GM12865 (cell line): ENCODE measurements at places on chromosomes 1 and 21.

DNA sequence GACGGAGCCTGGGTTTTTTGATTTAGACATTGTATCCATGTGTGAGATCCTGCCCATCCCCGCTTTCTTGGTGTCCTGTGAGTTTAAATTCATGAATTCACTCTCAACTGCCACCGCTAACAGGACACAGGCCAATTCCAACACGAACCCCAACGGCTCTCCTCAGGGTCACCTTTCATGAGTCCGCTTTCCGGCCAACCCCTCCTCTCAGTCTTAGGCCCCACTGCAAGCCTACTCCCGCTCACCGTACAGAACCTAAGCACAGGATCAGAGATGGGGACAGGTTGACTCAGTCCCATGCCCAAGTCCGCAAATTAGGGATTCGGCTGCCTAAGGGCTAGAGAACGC is 238 bp upstream of the SCP2 start:
- no peak for DNase-seq

DNA sequence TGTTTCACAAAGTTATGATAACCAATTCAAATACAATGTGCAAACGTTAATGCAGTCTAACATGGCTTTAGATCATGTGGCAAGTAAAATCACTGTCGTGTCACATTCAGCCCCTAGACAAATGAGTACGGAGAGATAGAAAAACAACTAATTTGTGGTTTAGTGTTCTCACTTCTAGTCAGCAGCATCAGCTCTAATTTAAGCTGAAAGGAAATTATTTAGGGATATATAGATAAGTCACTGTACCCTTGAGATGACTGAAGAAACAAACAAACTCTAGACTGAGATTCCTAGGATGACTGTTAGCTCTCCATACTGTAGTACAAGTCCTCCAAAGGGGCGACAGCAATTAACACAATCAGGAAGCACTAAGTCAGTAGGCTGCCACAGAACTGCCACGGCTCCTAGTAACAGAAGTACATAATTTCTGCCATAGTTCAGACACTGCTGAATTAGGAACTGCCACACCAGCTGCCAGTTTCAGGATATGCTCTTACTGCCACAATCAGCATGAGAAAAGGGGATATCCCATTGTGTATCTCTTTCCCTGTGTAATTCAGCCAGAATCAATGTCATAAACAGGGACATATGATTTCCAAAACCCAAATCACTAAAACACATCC is 150.4 kb upstream of the NEGR1 start:
- DNase-seq: peak; percentile 41

- DNase-seq: no peak
Observed at GRCh38 chr1:22557341-22557950, 5.8 kb upstream of the EPHA8 start.

DNA sequence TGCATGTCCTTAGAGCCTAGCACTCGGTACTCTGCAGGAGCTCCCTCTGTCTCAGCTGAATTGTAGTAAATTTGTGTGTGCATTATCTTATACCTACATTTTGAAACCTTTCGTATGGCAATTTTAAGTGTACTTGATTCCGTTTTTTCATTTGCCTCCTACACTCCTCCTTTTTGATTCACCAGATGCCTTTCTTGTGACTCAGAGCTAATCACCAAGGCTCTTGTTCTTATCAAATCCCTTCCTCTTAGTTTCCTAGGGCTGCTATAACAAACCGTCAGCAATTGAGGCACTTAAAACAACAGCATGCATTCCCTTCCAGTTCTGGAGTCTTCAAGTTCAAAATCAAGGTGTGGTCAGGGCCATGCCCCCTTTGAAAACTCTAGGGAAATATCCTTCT is 261.0 kb downstream of the ASTN1 start:
- no peak for DNase-seq

DNA sequence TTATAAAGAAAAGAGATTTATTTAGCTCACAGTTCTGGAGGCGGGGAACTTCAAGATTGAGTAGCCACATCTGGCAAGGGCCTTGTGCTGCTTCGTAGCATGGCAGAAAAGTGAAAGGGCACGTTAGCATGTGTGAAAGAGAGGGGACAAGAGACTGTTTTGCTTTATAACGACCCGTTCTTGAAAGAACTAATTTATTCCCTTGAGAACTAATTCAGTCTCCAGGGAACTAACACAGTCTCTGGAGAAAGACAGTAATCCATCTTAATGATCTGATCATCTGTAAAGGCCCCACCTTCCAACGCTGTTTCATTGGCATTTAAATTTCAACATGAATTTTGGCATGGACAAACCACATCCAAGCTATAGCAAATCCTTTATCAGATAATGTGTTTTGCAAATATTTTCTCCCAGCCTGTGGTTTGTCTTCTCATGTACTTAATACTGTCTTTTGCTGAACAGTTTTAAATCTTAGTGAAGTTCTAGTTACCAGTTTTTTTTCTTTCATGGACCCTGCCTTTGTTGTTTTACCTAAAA is 26.1 kb downstream of the MTR start:
- no peak for DNase-seq

- DNase-seq: no peak
Observed at GRCh38 chr1:116308276-116308675, 64.8 kb upstream of the ATP1A1 start.

DNA sequence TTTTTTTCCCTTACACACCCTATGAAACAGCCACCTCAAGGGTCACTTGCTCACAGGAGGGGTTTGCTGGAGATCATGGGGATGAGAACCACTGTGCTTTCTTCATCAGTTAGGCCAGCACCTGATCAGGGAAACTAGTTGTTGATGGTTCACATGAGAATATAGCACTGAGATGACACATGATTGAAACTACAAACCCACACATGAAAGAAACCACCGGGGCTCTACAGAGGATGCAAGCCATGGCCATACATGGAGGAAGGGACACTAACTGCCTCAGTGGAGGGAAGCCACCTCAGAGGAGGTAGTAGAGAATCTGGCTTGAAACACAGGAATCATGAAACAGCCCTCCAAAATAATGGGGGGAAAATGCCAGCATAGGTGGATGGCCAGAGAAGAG is 63.2 kb downstream of the PRKAB2 start:
- DNase-seq: peak; percentile 47

DNA sequence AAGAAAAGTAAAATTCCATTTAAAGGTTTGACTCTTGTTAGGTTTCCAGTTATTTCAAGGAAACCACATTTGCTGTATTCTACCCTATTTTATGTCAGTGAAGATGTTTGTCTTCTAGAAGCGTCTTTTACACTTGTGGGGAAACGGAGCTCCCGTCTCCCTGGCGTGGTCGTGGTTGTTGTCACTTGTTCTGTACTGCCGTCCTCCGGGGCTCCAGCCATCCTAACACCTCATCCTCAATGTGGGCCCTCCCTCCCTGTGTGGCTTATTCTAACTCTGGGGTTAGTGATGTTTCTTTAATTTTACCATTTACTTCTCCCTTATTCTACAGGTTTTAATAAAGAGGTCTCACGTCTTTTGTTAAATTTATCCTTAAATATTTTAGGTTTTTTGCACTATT is 52.7 kb upstream of the DIP2A start:
- DNase-seq: no peak

DNA sequence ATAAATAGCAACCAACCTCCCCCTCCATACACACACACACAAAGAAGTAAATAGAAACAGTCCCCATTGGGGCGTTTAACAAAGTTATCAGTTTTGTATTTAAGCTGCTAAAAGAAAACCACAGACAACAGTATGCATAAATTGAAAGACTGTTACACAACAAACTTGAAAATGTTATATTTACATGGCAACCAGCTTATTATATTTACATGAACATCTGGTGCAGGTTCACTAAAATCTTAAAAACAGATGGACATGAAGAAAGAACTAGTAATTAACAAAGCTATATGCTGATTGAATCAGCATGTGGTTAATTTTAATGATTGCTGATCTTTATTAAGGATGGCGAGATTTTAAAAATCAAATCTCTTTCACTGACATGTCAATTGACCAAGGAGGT is 384.7 kb downstream of the LRRIQ3 start:
- DNase-seq: no peak

DNA sequence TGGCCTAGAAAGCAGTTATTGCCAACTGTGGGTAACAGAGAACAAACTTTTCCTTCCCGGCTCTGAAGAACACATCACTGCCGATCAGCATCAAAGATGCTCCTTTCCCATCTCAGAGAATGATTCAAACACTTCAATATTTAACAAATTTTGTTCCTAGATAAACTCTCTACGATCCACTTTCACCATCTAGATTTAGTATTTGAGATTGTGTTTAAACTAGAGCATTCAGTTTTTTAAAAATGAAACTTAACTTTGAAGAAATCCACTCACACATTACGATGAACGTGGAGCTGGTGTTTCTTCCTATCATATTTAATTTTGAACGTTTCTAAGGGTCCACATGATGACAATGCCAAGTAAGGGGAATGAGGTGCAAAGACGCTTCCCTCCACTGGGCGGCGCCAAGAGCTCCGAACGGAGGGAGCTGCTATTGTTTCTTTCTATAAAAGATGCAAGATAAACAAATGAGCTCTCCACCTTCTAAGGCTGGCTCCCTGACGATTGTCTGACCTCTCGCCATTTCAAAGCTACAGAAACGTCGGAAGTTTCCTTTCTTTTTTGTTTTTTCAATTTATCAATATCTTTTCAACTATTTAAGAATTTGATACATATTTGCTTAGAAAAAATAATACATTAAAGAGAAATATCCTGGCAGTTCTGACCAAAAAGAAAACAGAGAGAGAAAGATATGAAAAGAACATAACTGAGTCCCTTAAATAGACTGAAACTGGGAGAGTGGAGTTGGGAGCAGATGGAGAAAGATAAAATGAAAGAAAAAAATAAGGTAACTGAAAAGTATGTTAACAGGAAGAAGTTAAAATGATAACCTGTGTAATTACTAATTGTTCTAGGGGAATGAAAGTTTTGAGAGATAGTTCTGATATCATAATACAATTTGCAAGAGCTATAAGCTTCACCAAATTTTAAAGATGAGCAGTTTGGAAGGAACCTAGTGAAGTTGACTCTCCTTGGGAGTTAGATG is 4.4 kb upstream of the BARHL2 start:
- DNase-seq: peak; percentile 71

DNA sequence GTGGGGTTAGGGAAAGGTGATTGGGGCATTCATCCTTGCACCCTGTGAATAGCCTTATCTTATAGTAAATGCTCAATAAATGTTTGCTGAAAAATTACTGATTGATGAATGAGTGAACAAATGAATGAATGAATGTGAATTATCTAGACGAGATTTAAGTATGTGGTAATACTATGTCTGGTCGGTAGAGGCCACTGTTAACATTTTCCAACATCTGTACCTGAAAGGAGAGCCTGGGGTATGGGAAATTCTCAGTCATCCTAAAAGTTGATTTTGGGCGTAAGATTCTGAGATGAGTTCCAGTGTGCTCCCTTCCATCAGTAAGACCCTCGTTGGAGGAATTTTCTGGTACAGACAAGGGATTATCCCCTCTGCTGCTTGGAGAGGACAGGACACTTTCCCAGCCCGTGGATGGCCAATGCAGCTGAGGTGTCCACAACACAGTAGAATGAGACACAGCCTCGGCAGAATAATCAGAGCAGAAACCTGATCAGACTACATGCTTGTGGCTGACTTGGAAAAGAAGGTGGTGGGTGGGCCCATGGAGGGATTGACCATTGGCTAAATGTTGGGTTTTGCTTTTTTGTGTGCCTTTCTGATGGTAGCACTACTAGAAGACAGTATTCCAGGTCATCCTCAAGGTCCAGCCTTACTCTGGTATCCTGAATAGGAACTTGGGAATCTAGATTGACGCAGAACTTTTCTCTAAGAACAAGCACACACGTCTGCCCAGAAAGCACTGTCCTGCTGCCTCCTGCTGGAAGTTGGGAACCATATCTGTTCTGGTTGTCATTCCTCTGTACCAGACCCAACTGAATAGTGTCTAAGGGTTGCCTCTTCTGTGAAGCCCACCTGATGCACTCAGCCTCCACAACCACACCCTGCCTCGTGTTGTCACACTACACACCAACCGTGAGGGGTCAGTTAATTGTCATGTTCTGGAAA is 262.0 kb downstream of the TNR start:
- peak; percentile 37 for DNase-seq

- DNase-seq: no peak
Observed at GRCh38 chr1:194734970-194735369, 1548.6 kb upstream of the B3GALT2 start.

DNA sequence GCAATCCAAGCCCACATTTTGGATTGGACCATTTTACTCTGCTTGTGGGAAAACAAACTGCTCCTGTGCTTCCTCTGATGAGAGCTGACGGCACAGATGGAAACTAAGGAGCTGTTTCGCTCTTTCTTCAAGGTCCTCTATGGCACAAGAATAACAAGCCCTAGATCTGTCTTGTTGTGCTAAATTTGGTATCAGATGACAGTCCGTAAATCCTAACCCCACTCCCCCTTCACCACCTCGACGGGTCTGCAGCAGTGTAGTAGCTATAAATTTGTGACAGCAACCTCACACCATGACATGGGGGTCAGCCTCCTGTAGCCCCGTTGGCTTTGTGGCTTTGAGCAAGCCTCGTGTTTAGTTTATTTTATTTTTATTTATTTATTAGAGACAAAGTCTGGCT is 85.9 kb downstream of the ADSS2 start:
- no peak for DNase-seq

DNA sequence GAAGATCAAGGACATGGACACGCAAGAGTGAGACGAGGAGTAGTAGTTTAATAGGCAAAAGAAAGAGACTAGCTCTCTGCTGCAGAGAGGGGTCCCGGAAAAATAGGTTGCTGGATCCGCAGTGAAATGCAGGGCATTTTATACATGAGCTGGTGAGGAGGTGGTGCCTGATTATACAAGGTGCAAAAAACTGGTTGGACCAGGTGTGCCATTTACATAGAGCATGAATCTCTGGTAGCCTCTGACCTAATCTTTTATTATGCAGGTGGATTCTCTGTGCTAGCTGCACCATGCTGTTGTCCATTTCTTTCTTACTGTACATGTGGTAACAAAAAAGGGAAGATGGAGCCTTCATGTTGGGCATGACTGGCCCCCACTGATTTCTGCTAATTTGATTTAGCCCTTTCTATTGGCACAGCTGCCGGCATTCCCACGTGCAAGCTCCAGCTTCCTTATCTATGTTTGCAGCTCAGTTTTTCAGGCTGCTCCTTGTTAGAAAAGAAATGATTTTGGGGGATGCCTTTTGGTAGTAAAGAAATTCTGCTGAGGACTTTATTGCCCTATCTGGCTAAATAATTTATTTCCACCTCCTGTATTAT is 548.1 kb downstream of the BRINP3 start:
- DNase-seq: no peak

GRCh38 chr1:63248216-63248615 is 74.2 kb upstream of the FOXD3 start:
- no peak for DNase-seq

- DNase-seq: no peak
Observed at GRCh38 chr1:230187290-230187689, 120.3 kb downstream of the GALNT2 start.
